ENCODE measurements at places on chromosomes 1 and 21.

GRCh38 chr1:147541672-147542568 lies 619 bp downstream of the BCL9 start:
- DNase-seq = no peak

DNA sequence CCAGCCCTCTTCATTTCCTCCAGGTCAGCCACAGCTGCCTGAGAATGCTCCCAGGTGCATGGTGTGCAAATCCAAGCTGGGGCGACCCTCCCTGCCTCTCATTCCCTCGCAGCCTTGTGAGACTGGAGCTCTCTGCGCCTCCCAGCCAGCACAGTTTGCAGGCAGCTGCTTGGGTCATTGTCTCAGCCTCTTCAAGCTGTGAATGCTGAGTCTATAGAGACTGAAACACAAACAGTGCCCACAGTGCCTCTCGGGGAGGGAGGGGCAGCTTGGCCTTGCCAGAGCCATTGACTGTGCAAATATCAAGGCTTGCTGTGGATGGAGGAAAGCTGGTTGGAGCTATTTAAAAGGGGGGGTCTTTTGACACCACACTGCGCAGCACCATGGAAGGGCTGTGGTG lies 10.6 kb downstream of the PLXNA2 start:
- no peak for DNase-seq

DNA sequence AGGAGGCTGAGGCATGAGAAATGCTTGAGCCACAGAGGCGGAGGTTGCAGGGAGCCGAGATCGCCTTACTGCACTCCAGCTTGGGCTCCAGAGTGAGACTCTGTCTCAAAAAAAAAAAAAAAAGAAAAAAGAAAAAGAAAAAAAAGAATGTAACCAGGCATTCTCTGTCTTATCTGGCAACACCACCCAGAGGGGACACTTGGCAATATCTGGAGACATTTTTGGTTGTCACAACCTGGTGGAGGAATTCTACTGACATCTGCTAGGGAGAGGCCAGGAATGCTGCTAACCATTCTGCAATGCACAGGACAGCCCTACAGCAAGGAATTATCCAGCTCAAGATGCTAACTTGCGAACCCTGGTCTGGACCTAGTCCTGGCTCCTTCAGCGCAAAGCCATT lies 2.3 kb upstream of the CNR2 start:
- DNase-seq = no peak

DNA sequence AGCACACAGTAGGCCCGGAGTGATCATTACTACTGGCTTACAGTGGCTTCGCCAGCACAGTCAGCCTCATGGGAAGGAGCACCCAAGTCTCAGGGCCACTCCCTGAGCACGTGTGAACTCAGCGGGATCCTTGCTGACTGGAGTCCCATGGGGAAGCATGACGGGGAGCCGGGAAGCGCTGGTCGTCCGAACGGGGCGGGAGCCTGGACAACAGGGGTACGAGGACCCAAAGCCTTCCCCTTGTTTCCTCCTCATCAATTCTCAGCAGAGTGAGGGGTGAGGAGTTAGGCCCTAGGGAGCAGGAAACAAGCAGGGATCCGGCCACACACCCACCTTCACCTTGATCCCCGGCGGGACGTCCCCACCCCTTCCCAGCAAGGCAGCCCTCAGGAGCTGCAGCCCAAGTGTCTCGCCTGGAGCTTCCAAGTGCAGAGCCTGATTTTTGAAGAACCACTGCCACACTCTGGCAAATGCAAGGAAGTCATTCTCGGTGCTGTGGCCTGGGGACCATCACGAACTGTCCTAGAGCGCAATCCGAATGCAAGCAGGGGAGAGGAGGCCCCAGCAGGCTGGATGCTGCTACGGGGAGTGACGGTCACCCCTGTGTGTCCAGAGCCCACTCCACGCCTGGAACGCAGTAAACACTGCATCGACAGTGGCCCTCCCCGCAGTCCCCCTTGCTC lies 35.5 kb downstream of the TOMM20 start:
- no peak for DNase-seq

GRCh38 chr1:217896490-217896889 lies 265.3 kb downstream of the SPATA17 start:
- no peak for DNase-seq

DNA sequence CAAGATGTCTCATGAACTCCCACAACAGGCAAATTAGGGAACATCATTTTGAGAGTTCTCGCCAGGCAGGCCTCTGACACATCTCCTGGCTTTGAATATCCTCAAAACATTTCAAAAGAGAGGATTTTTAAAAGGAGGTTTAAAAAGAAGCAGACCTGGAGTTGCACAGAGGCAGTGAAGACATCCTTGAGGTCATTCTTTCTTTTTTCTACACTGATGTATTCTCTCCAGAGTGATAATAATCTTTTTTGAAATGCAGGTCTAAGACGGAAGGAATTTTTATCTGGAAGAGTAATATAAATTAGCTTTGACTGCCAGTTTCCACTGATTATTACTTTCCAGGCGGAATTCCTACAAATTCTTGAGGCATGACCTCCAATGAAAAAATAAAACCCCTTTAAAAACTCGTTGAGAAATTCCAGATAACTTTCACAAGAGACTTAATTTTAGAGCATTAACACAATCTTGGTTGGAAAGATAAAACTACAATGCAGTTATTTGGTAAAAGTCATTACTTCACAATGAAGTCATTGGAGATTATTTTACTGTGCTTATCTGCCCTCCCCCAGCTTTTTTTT lies 125.0 kb downstream of the LYPLAL1 start:
- DNase-seq = no peak

- no peak for DNase-seq
Measured at GRCh38 chr1:162319493-162320175, 57.0 kb downstream of the SPATA46 start.
